ENCODE measurements at places on chromosomes 16 and 17. TPM values are rescaled to one million over a fixed set of nuclear protein-coding genes. Genes with fewer than 3 reads are reported as not detected.

Gene MRPL45
- 34.1 TPM for total RNA-seq

Gene PAQR4
- 13.8 TPM for total RNA-seq

Gene CCL3
- not detected for total RNA-seq

Gene PDIA2
- not detected for total RNA-seq

Gene C17orf113
- 0.49 TPM for total RNA-seq

Gene ZMYND15
- 0.18 TPM for total RNA-seq

Gene GLTPD2
- not detected for total RNA-seq

Gene HAS3
- 0.81 TPM for total RNA-seq

Gene ODAD4
- 0.16 TPM for total RNA-seq

Gene SLC5A11
- total RNA-seq = not detected

Gene DNASE1L2
- 0.16 TPM for total RNA-seq

Gene SLC2A4
- 0.18 TPM for total RNA-seq

Gene PRSS8
- not detected for total RNA-seq

Gene GUCY2D
- total RNA-seq = not detected

Gene KRTAP1-4
- not detected for total RNA-seq

Gene CTF1
- total RNA-seq = 2.5 TPM

Gene RUNDC3A
- not detected for total RNA-seq

Gene ABCA8
- 231 TPM for total RNA-seq

Gene SALL1
- total RNA-seq = 0.16 TPM

Gene TMEM238L
- not detected for total RNA-seq
